ENCODE measurements at places on chromosomes 4 and X.
A peak's percentile ranks its signal among the peaks of the same experiment; 100 is the strongest.

- DNase-seq = no peak
Observed at GRCh38 chr4:109750652-109751244, 20.9 kb upstream of the PLA2G12A start.

GRCh38 chr4:8038719-8039251, 99.1 kb upstream of the AFAP1 start:
- no peak for DNase-seq

GRCh38 chr4:66182636-66183035, 512.3 kb upstream of the EPHA5 start:
- no peak for DNase-seq

GRCh38 chr4:80172203-80172602, 25.1 kb upstream of the PRDM8 start:
- DNase-seq = no peak

DNA sequence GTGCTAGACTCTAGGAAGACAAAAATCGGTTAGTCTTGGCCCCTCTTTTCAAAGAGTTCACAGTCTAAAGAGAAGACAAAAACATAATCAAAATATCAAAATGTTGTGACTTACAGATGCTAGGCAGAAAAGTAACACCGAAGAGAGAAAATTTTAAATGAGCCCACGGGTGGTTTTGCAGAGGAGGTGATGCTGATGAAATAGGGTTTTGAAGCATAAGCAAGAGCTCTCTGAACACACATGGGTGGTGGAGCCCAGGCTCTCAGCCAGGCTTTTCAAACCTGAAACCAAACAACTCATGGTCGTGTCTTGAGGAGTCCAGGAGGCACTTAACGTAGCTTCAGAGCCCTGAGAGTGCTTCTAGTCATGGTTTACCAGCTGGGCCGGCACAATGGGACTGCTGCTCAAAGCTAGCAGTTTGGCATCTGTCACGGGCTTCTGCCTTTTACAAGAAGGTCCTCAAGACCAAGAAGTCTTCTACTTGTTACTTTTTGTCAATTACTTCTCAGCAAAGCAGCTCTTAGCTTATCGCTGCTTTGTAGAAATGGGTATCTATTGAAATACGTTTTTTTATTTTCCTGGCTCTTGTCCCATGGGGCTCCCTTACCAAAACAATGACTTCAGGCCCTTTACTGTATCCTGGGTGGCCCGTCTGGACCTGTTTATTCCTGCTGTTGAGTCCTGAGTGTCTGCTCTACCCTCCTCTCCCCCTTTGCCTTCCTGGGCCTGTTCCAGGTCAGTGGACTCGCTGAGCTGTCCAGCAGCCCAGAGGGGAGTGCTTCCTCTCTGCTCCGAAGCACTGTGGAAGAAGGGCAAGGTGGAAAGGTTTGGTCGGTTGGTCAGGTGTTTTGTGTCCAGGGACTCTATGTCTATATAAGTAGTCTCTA, 69.5 kb downstream of the TNIP2 start:
- no peak for DNase-seq

DNA sequence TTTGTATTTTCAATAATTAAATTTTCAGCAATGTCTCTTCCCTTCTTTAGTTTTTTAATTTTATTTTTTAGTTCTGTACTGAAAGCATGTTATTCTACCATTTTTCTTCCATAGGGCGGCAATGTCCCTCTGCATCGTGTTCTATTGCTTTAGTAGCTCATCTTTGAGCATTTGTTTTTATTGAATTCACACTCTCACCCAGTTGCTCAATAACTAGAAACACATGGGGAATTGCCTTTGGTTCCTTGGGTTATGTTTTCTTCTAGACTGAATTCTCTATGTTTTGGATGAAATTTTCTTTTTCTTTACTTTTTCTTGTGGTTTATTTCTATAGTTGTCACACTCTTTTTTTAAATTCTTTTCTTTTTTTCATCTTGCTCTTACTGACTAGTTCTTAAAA, 233.8 kb upstream of the LDB2 start:
- no peak for DNase-seq

DNA sequence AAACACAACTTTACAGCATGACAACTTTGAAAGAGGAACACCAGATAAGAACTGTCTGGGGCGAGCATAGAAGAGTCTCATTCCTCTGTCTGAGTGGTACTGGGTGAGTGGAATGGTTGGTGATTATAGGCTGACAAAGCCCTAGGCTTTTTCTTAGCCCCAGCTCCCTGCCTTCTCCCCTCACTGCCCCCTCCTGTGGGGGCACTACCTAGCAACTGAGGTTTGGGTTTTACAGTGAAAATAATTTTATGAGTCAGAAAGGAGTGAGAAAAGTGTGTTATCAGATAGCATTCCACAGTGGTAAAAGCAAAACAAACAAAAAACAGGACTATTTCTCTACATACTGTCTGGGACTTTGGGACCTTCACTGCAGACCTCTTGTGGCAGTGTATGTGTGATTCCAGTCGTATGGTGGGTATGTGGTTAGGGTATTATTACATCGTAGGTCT, 10.5 kb upstream of the TMEM165 start:
- no peak for DNase-seq

DNA sequence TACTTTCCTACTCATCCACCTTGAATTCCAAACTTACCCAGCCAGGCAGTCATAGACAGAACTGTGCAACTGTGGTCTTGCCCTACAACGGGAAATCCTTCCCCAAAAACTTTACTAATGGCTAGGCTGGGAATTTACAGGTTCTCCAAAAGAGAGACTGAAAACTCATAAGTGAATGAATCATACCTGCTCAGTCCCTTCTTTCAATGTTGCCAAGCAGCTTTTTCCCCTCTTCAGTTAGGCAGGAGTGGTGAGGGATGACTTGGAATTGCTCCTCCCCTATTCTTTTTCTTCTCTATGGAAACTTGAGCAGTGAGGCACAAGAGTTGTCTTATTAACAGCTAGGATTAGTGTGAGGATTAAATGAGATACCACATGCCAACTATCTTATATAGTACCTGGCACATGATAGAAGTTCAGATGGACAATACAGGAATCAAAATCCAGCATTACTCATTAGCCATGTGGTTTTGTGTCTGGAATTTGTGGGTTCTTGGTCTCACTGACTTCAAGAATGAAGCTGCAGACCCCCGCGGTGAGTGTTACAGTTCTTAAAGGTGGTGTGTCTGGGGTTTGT, 105.9 kb downstream of the TEX13A start:
- no peak for DNase-seq

DNA sequence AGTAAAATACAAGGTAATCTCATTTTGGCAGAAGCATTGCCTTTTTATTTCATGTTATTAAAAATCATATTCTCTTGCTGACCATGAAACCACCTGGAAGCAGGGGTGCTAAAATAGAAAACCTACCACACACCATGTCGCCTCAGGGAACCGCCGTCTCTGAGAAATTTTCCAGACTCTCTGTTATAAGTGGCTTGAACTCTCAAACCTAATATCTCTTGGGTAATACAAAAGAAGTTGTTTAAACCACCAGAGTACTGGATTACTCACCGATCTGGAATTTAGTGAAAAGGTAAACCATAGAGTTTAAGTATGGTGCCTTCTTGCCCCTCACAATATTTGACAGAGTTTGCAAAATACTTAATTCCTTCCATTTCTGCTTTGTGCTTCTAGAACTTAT, 27.7 kb downstream of the ENPP6 start:
- no peak for DNase-seq

DNA sequence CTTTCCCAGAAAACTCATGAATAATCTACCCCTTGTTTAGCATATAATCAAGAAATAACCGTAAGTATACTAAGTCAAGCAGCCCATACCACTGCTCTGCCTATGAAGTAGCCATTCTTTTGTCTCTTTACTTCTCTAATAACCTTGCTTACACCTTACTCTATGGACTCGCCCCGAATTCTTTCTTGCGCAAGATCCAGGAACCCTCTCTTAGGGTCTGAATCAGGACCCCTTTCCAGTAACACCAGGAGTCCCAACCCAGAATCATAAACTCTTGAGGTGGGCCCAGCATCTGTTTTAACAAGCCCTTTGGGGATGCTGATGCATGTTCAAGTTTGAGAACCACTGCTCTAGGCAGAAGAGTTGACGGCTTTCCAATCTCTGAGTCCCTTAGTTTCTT, 119.6 kb downstream of the BEND2 start:
- no peak for DNase-seq

DNA sequence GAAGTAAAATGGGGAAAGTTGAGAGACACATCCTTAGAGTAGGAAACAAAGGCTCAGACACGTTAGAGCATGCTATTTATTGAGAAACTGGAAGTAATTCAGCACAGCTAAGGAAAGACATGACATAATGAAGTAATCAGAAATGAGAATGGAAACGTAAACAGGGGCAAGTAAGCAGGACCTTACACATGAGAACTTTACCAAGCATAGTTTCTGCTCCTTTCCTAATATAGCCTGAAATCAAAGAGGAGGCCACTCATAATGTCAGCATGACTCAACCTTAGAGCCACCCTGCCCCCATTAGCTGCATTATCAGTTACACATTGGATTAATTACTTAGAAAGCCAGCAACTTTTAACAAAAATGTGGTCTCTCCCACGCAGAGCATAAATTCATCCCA, 558.3 kb upstream of the GRIA3 start:
- DNase-seq = peak; percentile 19

- DNase-seq = no peak
Observed at GRCh38 chr4:104494822-104495559, at the start of gene CXXC4. CXXC4 (minus strand) TSS chr4:104494894; CDS start chr4:104491802, 3,092 bp downstream.

GRCh38 chrX:134075894-134076718, 90.7 kb upstream of the GPC3 start:
- no peak for DNase-seq

GRCh38 chr4:78962597-78963115, 23.4 kb upstream of the PAQR3 start:
- peak; percentile 7 for DNase-seq

DNA sequence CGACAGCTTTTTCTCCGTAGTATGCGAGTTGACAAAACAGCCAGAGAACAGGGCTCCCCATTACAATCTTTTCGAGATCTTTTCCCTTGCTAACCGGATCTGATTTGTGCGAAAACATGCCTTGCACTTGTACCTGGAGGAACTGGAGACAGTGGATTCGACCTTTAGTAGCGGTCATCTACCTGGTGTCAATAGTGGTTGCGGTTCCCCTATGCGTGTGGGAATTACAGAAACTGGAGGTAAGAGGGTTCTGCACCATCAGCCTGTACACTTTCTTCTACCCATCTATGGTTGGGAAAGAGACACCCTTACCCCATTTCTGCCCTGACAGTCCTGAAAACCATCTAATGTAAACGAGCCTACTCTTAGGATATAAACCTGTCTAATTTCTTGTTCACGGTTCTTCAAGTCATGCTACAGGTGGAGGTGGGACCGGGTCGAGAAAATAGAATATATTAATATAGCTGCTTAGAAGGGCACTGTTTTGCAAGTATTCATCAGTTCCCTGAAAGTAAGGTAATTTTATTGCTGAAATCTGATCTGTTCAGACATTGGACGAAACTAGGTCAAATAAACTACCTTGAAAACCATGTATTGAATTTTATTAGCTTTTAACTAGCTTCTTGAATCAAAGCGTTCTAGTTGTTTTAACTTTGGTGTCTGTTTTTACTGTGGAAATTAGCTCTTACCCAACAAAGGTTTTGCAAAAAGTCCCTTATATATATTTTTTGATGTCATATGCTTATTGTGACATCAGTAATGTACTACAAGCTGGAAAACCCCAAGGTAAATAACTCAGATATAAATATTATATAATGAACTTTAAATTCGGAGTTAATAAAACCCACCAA, 869 bp downstream of the TMEM184C start:
- no peak for DNase-seq

GRCh38 chrX:3548765-3549391, 164.6 kb downstream of the PRKX start:
- no peak for DNase-seq

DNA sequence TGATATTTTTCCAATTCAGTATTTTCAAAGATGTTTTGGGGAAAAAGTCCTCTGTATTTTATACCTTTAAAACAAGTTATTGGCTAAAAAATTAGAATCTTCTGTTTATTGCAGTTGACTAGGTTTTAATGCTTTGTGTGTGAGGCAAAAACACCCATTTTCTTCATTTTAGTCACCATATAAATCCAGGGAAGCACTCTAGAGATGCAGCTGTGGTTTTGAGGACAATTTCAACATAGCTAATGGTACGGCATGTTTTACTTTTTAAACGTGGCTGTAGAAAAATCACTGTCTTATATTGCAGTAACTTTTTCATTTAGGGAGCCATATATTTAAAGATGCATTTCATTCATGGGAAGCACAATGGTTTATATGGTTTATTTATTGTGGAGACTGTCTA, 129.1 kb upstream of the PITX2 start:
- DNase-seq = no peak

- no peak for DNase-seq
Observed at GRCh38 chr4:149238097-149238496, 577.5 kb downstream of the IQCM start.

DNA sequence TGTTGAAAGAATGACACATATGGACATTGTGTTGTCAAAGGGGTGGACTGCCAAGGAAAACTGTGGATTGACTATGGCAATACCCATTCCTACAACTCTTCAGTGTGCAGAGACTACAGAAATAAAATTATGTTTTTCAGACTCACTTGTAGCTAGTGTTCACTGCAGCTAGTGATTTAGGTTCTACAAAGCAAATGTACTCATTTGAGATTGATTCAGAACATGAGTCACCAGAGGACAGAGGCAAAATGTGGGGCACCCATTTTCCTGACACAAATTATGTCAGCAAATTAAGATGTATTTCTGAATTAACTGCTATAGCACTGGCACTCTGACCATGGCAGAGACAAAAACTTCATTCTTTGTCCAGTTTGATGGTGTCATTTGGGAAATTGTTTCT, 40.7 kb downstream of the SPCS3 start:
- DNase-seq = no peak

- no peak for DNase-seq
Observed at GRCh38 chrX:74009041-74009440, 294.9 kb upstream of the ZCCHC13 start.

DNA sequence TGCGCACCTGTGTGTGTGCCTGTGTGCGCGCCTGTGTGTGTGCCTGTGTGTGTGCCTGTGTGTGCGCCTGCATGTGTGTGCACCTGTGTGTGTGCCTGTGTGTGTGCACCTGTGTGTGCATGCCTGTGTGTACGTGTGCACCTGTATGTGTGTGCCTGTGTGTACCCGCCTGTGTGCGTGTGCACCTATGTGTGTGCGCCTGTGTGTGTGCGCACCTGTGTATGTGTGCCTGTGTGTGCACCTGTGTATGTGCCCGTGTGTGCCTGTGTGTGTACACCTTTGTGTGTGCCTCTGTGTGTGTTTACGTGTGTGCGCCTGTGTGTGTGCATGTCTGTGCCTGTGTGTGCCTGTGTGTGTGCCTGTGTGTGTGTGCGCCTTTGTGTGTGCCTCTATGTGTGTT, 33.5 kb downstream of the ZFP42 start:
- no peak for DNase-seq

- no peak for DNase-seq
Observed at GRCh38 chr4:101292214-101292613, 55.1 kb downstream of the PPP3CA start.

GRCh38 chr4:1616557-1616930, 67.6 kb downstream of the FAM53A start:
- no peak for DNase-seq

All from AG04449 (cell line).